NCI-H345 (cell line): ENCODE measurements at places on chromosomes 11 and 22.

GRCh38 chr11:130103296-130103814 is 33.7 kb downstream of the APLP2 start:
- DNase-seq: no peak

GRCh38 chr11:65501472-65502273 is 2.8 kb downstream of the MALAT1 start:
- DNase-seq: no peak

DNA sequence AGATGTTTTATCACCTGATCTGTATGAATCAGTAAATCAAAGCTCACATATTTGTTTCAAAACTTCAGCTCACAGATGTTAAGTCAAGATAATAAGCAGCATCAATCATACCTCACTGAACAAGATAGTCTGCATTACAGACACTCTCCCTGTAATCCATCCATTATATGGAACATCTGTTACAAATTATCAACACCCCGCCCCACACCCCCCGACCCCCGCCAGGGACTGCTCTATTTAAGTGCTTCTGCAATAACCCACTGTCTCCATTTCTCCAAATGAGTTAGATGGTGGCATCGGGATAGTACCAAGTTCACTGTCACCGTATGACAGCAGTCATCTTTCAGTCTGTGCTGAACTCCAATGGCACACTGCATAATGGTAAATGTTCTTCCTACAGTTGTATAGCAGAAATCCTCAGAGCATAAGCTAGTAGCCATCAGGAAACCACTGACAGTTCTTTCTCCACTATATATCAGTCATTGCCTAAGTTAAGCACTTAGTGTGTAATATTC is 447.0 kb upstream of the ARHGAP42 start:
- no peak for DNase-seq

GRCh38 chr22:49353235-49353634 is 474.4 kb downstream of the BRD1 start:
- DNase-seq: no peak

DNA sequence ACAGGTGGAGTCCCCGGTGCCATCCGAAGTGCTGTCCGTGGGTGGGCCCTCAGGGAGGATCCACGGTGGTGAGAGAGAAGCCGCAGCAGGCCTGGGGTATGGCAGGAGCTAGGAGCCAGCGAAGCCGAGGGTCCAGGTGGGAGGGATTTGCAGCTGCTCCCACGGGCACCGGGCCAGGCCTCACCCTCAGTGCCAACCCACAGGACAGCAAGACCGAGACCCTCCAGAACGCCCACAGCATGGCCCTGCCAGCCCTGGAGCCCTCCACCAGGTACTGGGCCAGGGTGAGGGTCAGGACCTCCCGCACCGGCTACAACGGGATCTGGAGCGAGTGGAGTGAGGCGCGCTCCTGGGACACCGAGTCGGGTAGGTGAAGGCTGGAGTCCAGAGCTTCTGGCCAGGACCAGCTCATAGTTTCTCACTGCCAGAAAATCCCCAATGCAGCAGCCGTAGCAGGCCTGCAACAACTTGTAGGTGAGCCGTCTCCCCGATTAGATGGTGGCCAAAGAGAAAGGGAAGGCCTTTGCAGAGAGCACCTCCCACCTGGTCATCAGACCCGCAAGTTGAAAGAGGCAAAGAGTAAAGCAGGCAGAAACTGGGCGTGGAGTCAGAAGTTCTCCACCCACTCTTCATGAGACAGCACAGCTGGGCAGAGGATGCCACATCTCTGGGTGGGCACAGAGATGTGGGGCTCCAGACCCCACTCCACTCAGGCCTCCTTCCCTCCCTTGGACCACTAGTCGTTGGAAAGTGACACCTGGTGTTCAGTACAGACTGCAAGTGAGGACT is 20.4 kb downstream of the CSF2RB start:
- DNase-seq: no peak

- DNase-seq: no peak
Measured at GRCh38 chr22:38350444-38351359, 33.5 kb upstream of the CSNK1E start.

DNA sequence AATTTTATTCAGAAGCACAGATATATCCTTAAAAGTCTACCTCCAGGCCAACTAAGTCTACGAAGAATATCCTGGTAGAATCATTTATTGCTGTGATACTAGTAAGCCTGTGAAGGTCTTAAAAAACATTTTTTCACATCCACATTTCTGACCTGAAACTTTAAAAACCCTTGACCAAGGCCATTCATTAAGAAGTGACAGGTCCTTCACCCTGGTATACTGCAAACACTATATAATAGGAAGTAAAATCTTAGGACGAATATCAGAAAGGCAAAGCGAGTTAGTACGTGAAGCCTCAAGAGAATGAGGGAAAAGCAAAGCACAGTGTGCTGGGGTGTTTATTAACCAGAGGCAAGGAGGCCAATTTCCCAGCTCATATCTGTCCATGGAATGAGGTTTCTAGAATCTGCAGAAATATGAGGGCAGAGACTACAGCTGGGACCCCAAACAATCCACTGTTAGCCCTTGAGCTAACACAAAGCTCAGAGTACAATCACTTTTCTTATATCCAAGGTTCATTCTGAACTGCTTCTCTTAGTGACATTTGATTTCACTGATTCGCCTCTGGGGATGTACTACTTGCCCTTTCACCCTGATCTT is 71.0 kb downstream of the AMBRA1 start:
- no peak for DNase-seq

DNA sequence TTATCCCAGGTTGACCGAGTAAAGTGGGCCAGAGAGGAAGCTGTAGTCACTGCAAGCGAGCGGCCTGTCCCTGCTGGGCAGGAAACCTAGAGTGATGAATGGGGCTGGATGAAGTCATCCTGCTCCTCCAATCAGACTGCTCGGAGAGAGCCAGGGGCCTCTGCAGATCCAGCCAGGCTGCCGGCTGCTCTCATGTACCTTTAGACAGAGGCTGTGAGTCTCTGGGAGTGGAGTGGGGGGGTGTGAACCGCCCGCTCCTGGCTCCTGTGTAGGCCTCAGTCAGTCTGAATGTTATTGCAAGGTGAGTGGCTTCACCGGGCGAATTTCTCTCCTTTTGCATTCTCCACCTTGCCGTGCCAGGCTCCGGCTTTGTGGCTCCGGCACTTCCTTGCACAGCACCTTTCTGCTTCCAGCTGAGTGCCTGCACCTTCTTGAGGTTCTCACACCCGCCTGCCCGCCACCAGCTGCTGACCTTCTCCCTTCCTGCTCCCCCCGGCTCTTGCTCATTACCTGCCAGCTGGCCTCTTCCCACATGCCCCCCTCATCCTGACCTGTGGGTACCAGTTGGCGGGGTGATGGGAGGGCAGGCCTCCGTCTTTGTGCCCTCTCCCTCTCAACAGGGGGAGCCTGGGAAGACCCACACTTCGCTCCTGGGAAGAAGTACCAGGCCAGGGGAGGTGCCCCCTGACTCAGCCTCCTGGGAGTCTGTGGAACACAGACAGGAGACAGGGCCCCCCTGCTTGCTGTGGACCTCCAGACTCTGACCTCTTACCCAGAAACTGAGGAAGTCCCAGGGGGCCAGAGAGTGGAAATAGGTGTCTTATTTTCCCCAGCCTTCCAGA is 79.9 kb downstream of the GRAMD1B start:
- no peak for DNase-seq

GRCh38 chr22:25970999-25971811 is 198.1 kb upstream of the SEZ6L start:
- DNase-seq: peak; percentile 58

- no peak for DNase-seq
Measured at GRCh38 chr11:64306876-64307622, 1.7 kb downstream of the ESRRA start.

DNA sequence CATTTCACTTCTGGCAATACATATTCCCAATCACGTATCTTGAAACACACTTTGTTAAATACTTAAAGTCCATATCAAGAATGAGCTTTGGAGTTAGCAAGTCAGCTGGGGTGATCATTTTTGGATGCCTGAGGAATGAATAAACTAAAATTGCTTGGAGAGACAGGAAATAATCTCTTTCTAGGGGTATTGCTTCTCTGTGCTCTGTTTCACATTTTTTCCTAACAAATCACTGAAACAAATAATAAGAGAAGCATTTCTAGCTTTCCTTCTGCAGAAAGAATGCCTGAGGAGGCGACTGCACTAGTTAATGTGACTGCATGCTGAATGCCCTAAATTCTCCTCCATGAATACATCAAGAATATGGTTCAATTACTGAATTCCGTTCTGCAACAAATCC is 541.4 kb upstream of the CCDC90B start:
- DNase-seq: no peak

GRCh38 chr11:134686460-134687061 is 274.5 kb upstream of the B3GAT1 start:
- no peak for DNase-seq

GRCh38 chr22:31082606-31083376 is 1.7 kb downstream of the SMTN start:
- DNase-seq: peak; percentile 23

DNA sequence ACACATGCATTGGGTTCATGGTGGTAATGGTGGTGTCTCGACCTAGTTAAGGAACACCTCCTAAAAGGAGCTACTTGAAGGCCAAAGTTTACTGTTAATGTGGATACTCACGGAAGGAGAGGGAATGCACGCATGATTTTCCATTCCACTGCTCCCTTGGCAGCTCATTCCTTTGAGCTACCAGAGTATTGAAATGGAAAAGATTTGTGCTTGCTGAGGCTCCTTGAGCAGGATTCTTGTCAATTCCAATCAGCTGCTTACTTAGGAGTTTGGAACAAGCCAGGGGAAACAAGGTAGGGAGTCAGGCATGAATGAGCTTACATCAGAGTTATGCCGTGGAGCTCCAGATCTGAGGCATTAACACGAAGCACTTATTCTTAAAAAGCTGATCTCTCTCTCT is 108.8 kb downstream of the GRIA4 start:
- DNase-seq: no peak

GRCh38 chr22:45334528-45334927 is 24.8 kb downstream of the FAM118A start:
- DNase-seq: no peak

DNA sequence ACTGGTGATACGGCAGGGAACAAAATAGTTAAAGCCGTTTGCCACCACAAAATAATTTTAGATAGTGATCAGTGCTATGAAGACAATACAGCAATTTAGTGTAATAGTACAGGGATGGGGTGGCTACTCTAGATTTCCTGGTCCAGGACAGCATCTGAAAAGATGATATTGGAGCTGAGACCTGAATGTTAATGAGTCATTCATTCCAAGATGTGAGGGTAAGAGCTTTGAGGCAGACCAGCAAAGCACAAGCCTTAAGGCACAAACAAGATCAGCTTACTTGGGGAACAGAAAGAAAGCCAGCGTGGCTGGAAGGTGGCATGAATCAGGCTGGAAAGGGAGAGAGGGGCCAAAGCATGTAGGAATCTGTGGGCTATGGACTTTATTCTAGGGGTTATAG is 132.3 kb downstream of the TRIM44 start:
- no peak for DNase-seq

DNA sequence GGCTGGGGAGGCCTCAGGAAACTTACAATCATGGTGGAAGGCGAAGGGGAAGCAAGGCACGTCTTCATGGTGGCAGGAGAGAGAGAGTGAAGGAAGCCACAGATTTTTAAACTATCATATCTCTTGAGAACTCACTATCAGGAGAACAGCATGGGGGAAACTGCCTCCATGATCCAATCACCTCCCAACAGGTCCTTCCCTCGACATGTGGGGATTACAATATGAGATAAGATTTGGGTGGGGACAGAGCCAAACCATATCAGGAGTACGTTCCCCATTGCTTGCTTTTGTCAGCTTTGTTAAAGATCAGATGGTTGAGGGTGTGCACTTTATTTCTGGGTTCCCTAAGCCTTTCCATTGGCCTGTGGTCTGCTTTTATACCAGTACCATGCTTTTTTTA is 53.7 kb upstream of the E2F8 start:
- DNase-seq: no peak

DNA sequence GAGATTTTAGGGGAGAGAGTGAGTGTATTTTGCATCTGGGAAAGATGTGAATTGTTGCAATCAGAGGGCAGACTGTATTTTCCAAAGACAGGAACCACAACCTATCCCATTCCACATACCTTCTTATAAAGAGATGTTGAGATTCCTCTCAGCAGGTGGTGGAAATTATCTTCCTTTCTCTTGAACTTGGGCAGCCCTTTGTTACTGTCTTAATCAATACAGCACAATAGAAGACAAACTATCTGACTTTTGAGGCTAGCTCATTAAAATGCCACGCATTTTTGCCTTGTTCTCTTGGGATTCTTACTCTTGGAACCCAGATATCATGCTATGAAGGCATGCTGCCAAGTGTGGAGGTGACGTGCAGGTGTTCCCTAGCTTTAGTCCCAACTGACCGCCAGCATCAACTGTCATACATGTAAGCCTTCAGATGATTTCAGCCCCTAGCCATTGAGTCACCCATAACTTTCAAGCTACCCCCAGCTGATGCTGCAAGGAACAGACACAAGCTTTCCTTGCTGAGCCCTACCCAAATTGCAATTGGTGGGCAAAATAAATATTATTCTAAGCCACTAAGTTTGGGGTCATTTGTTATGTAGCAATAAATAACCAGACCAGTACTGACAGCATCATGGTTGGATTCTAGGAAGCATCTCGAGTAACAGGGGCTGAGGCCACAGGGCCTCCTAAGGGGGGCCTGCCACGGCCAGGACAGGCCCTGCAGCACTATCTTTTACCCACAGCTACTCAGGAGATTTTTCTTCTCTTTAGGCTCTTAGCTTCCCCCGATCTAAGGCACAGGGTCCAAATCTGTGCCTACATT is 63.0 kb downstream of the RPL27A start:
- no peak for DNase-seq

DNA sequence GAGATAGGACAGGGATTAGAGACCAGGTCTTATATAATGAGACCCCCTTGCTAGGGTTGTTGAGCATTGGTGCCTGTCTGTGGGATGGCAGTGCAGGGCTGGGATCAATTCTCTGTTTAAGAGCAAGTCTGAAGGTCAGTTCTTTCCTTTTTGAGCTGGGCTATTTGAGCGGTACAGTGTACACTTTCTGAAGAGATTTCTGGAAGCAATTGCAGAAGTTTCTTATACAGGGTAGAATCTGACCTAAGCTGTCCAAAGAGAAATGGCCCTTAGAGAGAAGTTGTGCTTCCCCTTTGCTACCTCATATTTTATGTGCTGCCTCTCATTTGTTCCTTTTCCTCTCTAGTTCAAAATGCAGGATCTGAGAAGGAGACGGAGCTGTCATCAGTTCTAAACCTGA is 35.8 kb downstream of the CSTPP1 start:
- no peak for DNase-seq
